ENCODE measurements at places on chromosomes 4 and X.
A peak's percentile ranks its signal among the peaks of the same experiment; 100 is the strongest.

- DNase-seq, result no peak
Observed at GRCh38 chr4:150363721-150364688, 217.9 kb upstream of the MAB21L2 start.

- no peak for DNase-seq
Observed at GRCh38 chr4:144562019-144562705, 83.8 kb upstream of the HHIP start.

DNA sequence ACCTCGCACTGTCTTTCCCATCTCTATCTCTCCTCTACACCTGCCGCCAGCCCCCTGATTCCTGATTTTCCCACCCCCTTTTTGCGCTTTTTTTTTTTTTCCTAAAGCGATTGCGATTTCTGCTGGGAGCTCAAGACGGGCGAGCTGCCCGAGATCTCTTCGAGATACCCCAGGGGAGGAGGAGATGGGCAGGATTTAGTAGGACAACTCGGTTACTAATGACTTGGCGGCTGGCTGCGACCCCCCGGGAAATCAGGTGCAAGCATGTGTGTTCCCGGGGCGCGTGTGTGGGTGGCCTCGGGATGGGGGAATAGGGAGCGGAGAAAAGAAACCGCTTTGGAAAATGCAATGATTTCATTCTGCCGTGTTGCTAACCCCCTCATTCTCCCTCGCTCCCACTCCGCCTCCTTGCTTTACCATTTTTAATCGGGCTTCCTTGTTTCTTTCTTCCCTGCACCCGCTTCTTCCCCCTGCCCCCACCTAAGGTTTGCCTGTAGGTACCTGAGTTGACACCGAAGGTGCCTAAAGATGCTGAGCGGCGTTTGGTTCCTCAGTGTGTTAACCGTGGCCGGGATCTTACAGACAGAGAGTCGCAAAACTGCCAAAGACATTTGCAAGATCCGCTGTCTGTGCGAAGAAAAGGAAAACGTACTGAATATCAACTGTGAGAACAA is 4.4 kb downstream of the SLITRK2 start:
- no peak for DNase-seq

- DNase-seq, result no peak
Observed at GRCh38 chr4:7263166-7263565, 70.8 kb downstream of the SORCS2 start.

- DNase-seq, result no peak
Observed at GRCh38 chr4:168831585-168831918, 178.5 kb downstream of the CBR4 start.

DNA sequence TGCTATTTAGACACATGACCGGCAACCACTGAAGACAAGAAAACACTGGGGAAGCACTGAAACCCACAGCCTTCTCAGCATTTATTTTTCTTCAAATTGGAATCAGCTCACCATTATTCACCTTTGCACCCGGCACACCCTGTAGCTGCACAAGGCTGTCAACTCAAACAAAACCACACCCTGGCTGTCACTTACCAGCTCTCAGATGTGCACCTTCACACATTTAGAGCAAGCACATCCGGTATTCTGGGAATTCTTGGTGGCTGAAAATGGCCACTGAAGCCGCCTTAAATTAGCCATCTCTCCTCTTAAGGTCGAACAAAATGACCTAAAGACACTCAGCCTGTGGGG is 5.9 kb downstream of the ZFYVE28 start:
- peak; percentile 69 for DNase-seq

DNA sequence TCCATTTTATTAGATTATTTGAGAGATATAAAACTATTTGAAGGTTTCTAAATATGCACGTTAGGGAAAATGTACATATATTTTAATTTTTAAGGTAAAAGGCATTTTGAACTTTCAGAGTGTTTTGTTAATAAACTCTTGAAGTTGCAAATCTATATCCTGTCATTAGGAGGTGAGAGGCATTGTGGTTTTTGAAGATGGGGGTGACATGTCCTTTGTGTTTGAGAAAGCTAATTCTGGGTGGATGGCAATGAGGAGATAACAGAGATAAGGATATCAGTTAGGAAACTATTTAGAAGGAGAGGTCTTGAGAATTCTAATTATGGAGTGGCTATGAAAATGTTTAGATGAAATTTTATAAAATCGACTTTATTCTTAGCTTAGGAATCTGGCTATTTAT is 6.1 kb downstream of the STIM2 start:
- no peak for DNase-seq

DNA sequence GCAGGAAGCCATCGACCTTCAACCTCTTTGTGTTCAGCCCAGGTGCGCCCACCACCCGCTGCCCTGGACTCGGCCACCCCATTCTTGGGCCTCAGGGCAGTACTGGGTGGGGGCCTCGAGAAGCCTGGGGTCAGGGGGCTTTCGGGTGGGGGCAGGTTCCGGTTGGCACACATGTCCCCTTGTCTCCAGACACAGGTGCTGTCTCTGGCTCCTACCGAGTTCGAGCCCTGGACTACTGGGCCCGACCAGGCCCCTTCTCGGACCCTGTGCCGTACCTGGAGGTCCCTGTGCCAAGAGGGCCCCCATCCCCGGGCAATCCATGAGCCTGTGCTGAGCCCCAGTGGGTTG is 7.4 kb upstream of the FGFRL1 start:
- DNase-seq, result no peak

- no peak for DNase-seq
Observed at GRCh38 chr4:77310931-77311330, 153.9 kb downstream of the CCNG2 start.

DNA sequence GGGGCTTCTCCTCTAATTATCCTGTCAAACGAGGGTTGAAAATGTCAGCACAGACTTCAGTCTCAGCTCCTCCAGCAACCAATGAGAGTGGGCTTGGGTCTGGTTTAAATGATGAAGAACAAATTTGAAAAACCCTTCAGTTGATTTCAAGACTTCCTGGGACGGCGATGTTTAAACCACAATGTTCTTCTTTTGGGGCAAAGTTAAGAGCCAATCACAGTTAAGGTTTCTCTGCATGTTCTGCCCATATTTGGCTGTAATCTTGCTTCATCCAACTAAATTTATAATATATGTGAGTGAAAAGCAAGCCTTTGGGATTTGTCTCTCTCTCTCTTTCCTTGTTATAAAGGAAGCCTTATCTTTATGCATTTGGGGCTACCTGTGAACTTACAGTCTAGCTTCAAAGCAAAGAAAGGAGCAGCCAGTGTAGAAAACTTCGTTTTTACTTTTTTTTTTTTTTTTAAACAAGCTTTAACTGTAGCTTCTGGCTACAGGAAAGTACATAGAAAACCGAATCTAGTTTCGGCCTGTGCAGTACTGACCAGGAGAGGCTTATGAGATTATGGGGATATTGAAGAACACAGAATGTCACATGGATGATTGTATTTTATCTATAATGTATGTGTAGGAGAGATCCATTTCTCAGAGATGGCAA is 46.8 kb upstream of the FAM9C start:
- no peak for DNase-seq

DNA sequence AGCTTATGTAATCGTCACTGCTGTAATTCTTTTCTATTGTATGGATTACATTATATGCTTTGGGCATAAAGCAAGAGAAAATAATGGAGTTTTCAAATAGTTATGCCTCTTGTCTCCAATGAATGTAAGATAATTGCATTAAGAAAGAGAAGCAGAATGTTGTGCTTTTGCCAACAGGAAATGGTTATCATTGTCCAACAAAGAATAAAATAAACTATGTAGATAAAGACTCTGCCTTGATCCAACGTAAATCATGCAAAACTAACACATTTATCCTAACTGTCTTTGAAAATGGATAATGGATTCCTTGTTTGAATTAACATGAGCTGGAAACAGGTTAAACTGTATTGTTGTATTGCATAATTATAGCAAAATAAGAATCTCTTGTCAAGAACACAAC is 1709.0 kb downstream of the PCDH7 start:
- DNase-seq, result no peak

DNA sequence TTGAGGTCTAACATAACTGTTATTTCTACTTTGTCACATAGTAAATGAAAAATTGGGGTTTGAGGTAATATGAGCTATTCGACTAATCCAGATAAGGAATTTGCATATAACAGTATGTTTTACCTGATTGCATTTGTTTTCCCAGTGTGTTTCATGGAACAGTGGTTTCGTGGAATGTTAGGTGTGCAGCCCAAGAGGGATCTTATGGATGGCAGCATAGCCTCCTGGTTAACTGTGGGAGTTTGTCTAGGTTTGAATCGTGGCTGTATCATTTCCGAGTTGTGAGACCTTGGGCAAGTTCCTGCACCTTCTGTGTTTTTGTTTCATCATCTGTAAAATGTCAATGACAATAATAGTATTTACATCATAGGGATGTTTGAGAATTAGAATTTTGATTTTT is 7.9 kb downstream of the BMPR1B start:
- DNase-seq, result no peak

GRCh38 chrX:85517994-85518718 is 138.7 kb upstream of the POF1B start:
- DNase-seq, result no peak

- peak; percentile 48 for DNase-seq
Observed at GRCh38 chr4:1855333-1856070, 454 bp downstream of the LETM1 start.

DNA sequence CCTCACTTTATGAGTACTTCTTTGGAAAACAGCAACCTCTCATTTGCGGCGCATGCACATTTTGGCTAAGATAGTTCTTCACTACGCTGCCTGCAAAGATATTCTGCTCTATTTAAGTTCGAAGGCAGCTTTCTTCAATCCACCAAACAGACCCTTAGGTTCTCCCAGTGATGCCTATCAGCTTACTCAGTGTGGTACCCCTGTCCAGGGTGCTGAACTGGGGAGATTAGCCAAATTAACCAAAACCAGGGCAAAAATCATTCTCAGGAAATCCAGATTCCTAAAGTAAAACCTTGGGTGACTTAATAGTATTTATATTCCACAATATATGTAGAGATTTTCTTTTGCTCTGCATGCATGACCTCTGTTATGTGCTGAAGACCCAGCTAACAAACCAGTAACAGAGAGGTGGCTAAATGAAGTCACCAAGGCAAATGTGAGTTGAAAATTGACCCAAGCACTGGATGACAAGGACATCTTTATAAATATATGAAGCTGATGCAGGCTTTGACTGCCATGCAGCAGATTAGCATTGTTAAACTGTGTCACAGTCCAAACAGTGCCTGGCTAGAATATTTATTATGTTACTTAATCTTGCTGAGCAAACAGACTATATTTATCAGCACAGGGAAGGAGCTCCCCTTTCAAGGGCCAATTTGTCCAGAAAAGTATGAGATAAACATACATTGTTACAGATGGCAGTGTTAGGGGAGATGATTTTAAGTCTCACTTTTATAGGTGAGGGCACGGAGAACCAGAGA is 418.2 kb downstream of the STIM2 start:
- DNase-seq, result no peak

DNA sequence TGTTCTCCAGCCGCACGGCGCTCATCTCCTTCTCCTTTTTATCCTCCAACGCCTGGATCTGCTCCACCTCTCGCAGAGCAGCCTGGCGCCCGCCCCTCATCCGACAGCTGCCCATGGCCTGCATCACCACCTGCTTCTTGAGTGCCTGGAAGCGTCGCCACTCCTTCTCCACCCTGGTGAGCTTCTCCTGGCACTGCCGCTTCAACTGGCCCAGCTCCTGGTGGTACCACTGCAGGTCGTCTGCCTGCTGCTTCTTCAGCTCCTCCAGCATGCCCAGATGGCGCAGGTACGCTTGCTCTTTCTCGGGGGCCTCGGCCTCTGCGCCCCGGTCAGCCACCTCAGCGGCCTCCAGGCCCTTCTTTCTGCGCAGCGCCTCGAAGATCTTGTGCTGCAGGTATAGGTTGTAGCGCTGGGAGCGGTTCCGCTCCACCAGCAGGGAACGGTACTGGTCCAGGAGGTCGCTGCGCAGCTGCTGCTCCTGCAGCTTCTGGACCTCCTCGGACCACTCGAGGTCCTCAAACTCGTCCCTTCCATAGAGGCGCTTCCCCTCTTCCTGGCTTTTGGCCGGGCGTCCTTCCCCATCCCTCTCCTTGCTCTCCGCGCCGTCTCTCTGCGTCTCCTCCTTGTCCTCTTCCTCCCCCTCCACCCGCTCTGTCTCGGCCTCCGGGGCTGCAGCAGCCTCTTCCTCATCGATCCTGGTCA is 1.2 kb upstream of the TADA2B start:
- DNase-seq, result no peak

- no peak for DNase-seq
Observed at GRCh38 chr4:73725985-73726384, 14.4 kb upstream of the CXCL8 start.

DNA sequence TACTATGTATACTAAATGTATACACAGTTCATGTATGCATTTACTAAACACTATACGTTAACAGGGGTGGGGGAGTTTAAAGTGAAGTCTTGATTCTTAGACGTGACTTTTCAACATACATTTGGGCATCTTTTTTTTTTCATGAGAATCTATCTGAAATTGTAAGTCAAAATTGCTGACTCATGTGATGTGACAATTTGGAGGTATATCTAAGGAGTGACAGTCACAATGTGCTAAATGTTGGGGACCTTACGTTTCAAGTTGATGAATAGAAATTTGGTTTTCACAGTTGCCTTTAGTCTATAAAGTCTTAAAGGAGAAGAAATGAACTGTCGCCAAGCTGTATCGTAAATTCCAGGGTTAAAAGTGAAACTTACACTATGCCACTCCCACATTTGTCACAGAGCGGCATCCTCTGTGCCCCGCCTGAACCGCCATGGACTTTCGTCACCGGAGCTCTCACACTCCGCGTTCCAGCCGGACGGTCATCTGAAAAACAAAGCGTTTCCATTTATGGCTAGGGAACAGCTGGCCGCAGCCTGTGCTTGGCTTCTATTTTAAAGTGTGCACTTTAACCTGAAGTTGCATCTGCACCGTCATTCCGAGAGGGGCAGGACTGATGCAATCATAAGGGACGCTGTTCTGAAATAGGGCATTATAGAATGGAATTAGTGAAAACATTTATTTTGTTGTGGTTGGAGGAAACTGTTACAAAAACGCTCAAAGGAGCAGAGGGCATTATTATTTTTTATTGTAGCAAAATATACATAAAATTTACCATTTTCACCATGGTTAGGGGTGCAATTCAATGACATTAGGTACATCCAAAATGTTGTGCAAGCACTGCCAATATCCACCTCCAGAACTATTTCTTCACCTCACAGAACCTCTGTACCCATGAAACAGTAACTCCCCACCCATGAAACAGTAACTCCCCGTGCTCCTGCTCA is 30.9 kb downstream of the PDLIM3 start:
- DNase-seq, result no peak

GRCh38 chr4:152678841-152679240 is 956 bp downstream of the TMEM154 start:
- no peak for DNase-seq

DNA sequence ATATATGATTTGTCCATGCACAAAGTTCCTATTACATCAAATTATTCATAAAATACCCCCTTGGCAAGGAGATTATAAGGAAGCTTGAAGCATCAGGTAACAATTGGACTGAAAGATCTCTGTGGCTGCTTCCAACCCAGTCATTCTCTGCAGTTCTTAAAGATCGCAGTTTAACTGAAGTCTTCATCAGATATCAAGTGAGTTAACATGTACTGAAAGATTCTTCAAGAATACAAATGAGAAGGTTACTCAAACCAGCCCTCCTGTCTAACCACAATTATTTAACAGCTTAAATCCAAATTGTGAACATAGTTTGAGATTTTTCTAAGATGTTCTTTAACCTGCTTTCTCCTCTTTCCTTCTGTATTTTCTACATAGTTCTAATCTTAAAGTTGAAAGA is 56.1 kb downstream of the SLC10A7 start:
- DNase-seq, result no peak
